SJCRH30 (cell line): ENCODE measurements at places on chromosomes 16 and 17.

GRCh38 chr16:21223787-21224186, 9.7 kb upstream of the ANKS4B start:
- no peak for DNase-seq

DNA sequence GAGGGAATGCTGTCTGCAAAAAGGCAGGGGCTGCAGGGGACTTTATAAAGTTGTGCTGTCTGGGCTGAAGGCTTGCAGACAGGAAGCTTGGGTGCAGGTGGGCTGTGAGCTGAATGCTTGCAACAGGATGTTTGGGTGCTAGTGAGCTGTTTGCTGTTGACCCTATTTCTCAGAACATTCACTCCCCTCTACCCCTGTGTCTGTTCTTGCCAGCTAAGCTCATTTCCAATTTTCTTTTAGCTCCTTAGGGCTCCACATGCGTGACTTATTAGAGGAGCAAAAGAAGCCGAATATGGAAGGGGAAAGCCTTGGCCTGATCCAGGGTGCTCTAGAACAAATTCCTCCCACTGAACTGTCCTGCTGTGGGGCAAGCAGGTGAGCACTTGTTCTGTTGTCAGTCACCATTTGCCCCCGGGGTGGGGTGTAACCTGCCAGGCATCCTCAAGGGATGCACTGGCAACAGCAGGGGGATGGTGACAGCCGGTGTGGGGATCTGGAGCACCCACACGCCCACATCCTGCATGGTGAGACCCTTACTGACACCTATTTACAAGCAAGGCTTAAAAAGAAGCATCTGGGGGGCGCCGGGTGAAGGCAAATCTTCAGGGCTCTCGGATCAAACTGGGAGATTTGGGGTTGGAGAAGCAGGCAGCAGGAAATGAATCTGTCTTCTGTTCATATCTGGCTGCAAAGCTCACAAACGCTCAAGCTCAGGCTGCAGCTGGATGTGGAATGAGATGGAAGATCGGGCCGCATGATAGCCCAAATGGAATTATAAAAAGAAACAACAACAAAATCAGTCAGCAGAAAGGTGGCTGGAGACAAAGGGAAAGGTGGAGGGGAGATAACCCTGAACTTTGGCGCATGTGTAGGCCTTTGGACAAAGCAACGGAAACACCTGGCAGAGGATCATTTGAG, 21.1 kb upstream of the NUP93 start:
- DNase-seq = no peak

GRCh38 chr16:16083421-16084156, 134.2 kb downstream of the ABCC1 start:
- peak; percentile 20 for DNase-seq

GRCh38 chr16:28301154-28301553, 8.8 kb downstream of the SBK1 start:
- no peak for DNase-seq

GRCh38 chr16:57730771-57731730, 4.5 kb upstream of the KATNB1 start:
- no peak for DNase-seq
